Adrenal gland (tissue), 19 donors: ENCODE measurements at places on chromosomes 3 and 15. TPM values are rescaled to one million over a fixed set of nuclear protein-coding genes. Genes with fewer than 3 reads are reported as not detected.

Gene A4GNT
- total RNA-seq = not detected

Gene FMN1
- 29.2 TPM for total RNA-seq

DNA sequence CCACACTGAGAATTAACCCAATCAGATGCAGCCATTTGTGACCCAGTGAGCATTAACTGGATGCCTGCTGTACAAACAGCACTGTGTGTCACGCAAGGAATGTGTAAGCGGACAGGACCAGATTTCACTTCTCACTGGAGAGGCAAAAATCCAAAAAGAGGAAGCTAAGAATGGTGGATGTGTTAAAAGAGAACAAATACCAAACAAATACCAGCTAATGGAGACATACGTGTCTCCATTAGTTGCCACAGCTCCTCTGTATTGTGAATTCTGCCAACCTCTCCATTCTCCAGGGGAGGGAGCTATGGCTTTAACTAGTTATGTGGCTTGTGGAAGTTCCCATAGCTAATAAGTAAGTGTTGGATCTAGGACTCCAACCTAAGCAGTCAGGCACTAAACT is 2.6 kb downstream of the LTF start:
- DNase-seq = no peak

GRCh38 chr3:119304201-119304713 is 10.1 kb downstream of the ARHGAP31 start:
- DNase-seq = no peak
